ENCODE measurements at places on chromosomes 1 and 21. TPM values are rescaled to one million over a fixed set of nuclear protein-coding genes. Genes with fewer than 3 reads are reported as not detected.

The CELA3B gene
- not detected for total RNA-seq

The CAMK1G gene
- total RNA-seq = 1.4 TPM

- no peak for DNase-seq
Measured at GRCh38 chr1:1900883-1901640, 10.2 kb upstream of the GNB1 start.

DNA sequence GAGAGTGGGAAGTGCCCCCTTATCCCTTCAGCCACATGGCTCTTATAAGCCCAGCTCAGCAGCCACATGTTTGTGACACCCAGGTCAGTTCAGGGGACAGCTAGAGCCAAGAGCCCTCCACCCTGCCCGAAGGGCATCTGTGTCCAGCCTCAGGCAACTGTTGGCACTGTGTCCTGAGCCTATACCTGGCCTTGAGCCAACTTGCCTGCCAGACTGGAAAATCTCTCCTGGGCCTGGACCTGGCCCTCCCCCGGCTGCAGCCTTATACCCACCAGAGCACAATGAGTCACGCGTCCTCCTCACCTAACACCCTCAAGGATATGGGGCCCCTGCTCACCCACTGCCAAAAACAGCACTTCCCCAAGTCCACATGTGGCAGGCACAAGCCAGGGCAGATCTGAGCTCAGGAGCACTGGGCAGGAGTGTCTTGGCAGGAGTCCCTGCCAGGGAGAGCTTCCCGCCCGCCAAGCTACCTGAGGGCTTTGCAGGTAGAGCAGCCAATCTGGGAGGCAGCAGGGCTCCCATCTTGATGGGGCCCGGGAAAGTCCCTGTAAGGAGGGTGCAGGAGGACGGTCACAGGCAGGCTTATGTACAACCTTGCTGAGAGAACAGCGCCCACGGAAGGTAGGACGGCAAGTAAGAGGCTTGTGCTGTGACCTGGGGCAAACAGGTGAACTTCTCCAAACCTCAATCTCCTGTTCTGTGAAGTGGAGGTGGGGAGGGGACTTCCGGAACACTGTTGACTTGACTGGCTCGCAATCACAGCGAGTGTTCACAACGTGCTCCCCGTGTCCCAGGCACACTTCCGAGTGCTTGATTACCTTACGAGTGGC lies 19.8 kb upstream of the HSPG2 start:
- peak; percentile 91 for DNase-seq

DNA sequence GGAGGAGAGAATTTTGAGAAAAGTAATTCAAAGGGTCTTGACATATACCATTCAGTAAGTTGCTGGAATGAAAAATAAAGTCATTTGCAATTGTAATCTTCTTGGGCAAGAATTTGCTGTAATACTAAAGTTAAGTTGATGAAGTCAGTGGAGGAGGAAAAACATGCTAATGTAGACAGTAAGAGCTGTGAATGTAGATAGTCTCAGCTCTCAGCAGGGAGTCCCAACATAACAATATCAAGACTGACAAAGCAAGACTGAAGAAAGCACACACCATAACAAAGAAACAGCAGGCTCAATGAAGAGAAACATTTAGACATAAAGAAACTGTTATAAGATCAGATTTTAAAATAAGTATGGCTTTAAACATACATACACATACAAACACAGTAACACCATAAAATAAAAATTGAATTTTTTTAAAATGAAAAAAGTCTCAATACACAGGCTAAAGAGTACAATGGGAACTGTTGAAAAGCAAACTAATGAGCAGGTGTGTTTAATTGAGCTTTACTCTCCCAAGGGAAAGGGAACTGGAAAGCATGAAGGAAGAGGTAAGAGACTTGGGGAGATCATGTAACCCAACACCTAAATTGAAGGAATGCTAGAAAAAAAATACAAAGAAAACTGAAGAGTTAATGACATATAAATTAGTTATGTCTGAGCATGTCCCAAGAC lies 336.3 kb upstream of the NCAM2 start:
- DNase-seq = no peak

The C1orf94 gene
- total RNA-seq = not detected

GRCh38 chr1:207424570-207425131 lies 29.5 kb upstream of the CR2 start:
- DNase-seq = no peak

DNA sequence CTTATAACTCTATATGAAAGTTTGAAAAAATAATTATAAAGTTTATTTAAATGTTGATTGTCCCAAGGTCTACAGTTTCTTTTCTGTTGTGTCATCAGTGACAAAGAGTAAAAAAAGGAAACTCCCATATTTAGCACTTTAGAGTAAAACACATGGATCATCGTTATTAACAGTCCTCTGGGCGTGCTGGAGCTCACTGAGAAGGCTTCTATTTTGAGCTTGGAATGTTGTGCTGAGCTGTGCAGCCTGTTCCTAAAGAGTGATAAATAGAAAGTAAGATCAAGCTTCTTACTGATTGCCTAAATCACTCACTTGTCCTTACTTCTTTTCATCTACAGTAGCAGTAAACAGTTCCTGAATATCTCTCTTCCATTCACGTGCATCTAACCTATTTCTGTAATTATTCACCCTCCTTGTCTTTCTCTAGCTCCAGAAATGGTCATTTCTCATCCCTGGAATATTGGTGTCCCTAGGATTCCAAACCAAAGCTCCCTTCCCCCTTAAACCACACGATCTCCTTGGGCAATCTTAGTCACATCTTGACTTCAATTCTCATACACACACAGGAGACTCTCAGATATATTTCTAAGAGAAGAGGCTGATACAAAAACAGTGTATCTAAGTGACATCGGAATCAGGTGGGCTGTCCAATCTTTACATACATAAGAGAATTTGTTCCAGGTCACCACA lies 11.9 kb downstream of the GBP5 start:
- no peak for DNase-seq

- DNase-seq = no peak
Measured at GRCh38 chr1:27153927-27154358, 982 bp downstream of the SLC9A1 start.

The PDE9A gene
- 15.3 TPM for total RNA-seq

DNA sequence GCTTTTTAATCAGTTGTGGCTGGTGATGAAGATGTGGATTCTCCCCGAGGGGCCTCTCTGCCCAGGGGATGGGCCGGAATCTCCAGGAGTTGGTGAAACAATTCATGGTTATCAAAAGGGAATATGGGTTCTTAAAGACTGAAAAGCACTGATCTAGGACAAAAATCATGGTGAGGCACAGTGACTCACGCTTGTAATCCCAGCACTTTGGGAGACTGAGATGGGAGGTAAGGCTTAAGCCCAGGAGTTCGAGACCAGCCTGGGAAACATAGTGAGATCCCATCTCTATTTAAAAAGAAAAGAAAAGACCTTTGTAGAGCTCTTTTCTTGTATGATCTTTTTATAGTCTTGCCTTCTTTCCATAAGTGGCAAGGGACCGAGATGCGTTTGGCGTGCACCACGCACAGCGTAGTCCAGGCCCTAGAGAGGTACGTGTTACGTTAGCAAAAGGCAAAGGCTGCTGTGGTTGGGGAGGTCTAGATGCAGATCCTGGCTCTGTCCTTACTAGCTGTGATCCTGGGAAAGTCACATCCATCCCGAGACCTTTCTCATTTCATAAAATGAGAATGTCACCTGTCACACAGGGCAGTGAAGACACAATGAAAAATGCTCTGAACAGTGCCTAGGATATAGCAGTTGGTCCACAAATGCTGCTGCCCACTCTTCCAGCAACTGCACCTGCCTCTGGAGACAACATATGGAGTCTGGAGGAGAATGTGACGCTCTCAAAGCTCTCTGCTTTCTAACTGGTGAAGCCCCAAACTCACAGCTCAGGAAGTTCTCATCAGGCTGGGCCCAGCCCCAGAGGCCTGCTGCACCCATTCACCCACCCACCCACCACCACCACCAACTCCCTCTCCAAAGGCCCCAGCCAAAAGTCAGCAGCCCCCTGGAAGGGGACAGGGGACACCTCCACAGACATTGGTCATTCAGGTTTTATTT lies 54.8 kb downstream of the KIF21B start:
- DNase-seq = no peak

- no peak for DNase-seq
Measured at GRCh38 chr1:207811319-207811718, 59.5 kb downstream of the CD46 start.

GRCh38 chr21:32112195-32112594 lies 166.7 kb downstream of the MIS18A start:
- DNase-seq = no peak

DNA sequence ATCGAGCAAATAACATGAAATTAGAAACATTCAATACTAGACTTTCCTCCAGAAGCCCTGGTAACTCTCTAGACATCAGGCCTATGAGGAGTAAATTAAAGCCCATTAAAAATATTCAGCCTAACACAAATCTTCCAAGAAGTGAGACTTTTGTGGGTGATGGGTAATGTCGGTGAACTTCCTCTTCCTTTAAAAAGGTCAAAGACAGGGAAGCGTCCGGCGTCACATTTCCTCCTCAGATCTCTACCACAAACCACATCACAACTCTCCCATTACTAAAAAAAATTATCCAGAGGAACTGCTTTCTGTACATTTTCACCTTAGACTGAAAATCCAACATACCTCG lies 1.4 kb downstream of the EIF4G3 start:
- peak; percentile 63 for DNase-seq

DNA sequence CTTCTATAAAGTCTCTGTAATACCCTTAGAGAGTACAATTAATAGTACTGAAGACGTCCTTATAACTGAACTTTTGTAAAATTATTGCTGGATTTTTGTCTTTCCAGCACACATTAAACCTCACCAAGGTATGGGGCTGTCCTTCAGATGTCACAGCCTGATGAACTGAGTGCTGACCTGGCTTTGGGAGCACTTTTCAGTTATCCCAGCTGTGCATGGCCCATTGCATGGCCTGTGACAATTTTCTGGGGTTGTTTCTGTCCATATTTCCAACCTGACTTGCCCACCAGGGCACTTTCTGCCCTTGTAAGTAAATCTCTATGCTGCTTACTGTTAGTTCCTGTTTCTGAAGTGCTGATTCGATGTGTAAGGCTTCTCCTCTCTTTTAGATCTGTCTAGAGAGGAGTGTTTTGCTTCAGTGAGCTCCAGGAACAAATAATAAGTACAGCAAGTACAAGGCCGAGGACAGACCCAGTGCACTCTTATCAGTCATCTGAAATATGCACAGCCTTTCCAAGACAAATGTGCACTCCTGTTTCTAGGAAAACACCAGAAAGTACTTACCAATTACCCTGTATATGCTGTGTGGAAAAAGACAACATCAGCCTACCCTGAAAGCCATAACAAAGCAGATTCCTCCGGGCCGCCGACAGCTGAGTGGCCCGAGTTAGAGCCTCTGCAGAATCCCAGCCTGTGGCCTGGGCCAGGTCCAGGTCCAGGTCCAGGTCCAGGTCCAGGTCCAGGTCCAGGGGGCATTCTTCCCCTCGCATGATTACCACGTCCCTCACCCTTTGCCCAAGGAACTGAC lies 121.7 kb downstream of the DHRS3 start:
- no peak for DNase-seq

- DNase-seq = no peak
Measured at GRCh38 chr1:177922209-177922608, 47.6 kb downstream of the SEC16B start.

DNA sequence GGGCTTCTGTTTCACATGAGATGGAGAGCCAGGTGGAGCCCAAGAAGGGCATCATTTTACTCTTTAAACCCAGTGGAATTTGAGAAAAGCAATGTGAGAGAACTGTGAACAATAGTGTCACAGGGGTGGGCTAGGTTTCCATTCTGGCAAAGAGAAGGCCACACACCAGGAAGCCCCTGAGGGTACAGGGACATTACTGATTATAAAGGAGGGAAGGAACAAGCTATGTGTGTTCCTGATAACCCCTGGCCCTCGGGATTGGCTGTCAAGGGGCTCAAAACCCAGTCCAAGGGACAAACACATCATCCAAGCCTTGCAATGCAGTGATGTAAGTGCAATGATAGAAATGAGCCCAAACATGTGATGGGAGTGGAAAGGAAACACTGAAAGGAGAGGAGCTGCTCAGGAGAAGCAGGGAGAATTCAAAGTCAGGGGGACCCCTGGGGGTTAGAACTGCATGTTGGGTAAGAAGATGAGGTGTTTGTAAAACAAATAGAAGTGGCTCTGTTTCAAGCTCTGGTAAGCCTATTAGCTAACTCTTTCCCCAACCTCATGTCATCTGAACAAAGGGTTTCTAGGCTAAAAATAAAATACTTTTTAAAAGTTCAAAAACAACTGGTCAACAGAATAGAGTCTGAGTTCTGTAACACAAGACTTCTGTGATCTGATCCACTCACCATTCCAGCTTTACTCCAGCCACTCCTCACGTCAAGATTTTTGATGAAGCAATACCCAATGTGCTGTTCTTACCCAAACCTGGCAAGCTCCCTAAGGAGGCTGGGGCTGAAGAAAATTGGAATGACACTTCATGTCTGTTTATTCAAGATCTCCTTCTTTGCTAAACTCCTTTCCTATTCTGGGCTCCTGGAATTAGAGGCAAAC lies 51.1 kb upstream of the IL12RB2 start:
- no peak for DNase-seq

GRCh38 chr1:154502744-154503115 lies 518 bp upstream of the SHE start:
- DNase-seq = no peak

- no peak for DNase-seq
Measured at GRCh38 chr1:18630511-18631495, at the start of gene PAX7. Gene PAX7 (plus strand): TSS chr1:18630846. CDS start chr1:18631604, 758 bp downstream.

DNA sequence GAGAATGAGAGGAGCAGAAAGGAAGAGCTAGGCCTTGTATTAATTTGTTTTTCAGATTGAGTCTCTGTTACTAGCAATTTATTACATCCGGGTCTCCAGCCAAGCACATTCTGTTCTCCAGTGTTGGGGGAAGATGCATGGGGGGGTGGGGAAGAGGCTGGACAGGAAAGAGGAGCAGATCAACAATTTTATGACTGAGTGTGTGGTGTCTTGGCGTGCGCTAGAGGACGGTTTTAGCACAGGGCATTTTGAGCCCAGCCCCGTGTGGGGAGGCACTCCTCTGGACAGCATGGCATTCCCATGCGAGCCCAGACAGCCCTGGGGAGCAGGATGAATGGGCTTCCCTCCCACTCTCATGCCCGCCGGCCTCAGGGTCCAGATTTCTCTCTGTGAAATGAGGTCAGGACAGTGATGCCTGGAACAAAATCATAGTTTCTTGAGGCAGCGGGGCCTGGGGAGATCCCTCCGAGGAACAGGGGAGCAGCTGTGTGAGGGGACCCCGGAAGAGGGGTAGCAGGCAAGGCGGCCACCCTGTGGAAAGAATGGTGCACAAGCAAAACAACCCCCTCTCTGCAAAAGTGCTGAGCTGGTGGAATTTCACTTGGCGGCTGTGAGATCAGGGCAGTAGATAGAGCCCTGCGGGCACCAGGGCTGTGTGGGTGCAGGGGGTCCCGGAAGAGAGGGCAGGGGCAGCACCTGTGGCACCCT lies 16.3 kb downstream of the SOX13 start:
- no peak for DNase-seq

DNA sequence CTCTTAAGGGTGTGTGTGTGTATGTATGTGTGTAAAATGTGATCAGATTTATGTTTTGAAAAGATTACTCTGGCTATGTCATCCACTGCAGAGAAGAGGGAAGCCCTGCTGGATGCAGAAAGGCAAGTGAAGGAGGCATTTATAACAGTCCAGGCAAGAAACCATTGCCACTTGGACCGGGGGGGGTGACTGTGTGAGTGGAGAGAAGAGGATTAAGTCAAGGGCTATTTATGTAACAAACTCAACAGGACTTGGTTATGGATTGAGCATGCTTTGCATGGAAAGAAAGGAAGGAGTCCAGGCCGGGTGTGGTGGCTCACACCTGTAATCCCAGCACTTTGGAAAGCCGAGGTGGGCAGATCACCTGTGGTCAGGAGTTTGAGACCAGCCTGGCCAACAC lies 143.0 kb downstream of the URB2 start:
- no peak for DNase-seq
